ENCODE measurements at places on chromosomes 2 and 18. TPM values are rescaled to one million over a fixed set of nuclear protein-coding genes. Genes with fewer than 3 reads are reported as not detected.

Gene REG3A
- total RNA-seq = 834 TPM

DNA sequence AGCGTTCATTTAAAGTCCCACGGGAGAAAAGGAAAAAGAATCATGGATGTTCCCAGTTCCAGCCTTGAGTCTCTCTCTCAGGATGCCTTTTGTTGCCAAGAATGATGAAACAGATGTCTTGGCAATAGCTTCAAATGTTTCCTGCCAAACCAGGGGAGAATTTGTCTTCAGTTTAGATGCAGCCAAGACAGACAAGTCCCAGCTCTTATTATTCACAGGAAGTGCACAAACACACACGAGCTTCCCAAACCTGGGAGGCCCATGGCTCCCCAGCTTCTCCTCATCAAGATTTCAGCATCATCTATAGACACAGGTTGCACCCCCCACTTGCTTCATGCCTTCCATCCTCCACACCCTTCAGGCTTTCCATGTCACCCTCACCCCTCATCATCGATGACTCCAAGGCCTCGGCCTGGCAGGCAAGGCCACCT lies 45.9 kb downstream of the HS1BP3 start:
- H3K36me3 ChIP-seq = no peaks in the 10 kb centered on the region
- DNase-seq = no peak
- no peak overlapping the region for H3K4me3 ChIP-seq
- no peaks in the 10 kb centered on the region for H3K4me1 ChIP-seq

DNA sequence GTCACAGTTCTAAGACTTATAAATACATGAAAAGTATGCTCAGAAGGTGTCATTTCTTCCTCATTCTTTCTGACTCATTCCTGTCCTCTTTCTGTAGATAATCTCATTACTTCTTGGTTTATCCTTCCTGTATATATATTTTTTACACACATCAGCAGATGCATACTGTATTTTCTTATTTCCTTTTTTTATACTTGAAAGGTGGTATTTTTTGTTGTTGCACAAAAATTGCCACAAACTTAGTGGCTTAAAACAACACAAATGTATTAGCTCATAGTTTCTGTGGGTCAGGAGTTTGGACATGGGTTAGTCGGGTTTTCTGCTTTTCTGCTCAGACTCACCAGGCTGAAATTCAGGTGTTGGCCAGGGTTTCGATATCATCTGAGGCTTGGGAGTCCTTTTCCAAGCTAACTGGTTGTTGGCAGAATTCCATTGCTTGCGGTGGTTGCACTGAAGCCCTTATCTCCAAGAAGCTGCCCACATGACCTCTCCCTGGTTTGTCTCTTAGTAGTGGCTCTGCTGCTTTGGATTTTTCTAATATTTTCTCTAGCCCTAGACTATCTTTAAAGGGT lies 162.6 kb downstream of the FMNL2 start:
- H3K4me1 ChIP-seq = no peaks in the 10 kb centered on the region
- H3K27ac ChIP-seq = no peak overlapping the region
- no peak for DNase-seq

DNA sequence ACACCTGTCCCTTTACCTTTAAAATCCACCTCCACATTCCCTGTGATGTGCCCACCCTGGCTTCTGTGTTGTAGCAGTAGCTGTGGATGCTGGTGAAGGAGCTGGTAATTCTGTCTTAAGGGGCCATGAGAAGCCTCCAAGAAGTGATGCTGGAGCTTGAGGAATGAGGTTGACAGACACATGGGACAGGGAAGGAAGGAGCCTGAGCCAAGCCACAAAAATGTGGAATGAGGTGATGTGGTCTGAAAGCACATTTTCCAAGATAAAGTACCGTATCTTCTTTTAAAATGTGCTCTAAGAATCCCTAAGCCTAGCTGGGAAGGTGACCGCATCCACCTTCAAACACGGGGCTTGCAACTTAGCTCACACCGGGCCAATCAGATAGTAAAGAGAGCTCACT lies 31.2 kb downstream of the VWA3B start:
- no peaks in the 10 kb centered on the region for H3K4me1 ChIP-seq
- no peak overlapping the region for H3K27ac ChIP-seq
- H3K4me3 ChIP-seq = no peak overlapping the region
- no peaks in the 10 kb centered on the region for H3K27me3 ChIP-seq
- no peak for DNase-seq

- DNase-seq = no peak
- no peaks in the 10 kb centered on the region for H3K27me3 ChIP-seq
- no peaks in the 10 kb centered on the region for H3K36me3 ChIP-seq
- no peaks in the 10 kb centered on the region for H3K4me1 ChIP-seq
Measured at GRCh38 chr2:214497489-214497888, 86.6 kb downstream of the VWC2L start.

DNA sequence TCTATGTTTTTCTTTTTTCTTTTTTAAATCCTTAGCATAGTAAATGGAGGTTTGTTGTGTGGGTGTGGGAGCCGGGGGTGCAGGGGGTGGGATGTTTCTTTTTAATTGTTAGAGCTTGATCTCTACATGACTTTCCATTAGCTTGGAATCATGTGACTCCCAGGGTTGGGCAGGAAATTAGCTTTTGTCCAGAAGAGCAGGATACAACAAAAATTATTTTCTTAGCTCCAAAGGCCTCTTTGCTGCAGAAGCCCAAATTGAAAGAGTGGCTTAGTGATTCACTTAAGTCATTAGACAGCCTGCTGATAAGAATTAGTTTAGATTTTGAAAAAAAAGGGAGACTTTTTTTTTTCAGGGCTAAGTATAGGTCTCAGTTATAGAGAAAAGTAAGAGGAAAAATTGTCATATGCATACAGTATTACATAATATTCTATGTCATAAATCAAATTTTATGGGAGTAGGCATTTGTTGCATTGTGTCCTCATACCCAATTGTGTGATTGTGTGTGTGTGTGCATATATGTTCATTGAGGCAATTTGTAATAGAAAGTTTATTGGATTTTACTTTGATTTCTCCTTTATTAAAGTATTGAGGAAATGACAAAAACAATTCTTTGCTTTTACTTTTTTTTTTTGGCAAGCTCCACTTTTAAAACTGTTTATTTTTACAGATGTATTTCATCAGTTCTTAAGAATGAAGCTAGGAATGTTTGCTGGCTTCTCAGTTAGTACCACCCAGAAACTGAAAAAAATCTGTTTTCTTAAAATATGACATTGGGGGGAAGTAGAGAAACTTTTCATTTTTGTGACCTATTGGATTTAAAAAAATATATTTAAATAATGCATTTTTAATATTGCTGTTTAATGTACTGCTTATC lies 47.4 kb downstream of the TSPYL6 start:
- no peaks in the 10 kb centered on the region for H3K4me1 ChIP-seq
- H3K4me3 ChIP-seq = no peak overlapping the region
- DNase-seq = no peak
- no peaks in the 10 kb centered on the region for H3K36me3 ChIP-seq

DNA sequence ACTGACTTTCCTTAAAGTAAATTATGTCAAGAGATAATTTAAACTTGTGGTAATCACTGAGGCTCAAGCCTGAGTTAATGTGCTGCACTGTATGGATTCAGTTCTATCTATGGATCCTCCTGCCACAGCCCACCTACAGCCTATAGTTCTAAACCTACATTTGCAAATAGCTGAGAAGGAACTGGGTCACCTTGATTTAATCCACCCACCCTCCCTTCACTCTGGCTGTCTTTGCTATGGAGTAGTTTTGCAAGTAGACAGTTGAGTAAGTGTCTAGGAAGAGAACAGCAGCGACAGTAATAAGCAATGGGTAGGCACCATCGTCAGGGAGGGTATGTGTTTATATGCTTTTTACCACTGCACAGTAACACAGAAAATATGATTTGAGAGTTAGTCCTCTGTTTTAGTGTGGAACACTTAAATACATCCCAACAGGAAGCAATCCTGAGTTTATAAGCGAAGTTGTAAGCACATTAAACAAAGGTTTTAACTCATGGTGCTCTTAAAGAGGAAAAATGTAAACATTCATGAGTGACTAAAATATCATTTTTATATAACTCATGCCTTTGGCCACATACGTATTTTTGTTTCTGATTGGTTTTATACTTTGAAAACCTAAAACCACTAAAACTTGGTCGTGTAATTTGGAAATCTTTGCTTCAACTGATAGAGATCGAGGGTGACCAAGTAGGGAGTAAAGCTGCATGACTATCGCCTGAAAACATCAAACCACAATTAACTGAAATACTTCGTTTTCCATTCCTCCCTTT lies 36.3 kb upstream of the CHRNA1 start:
- H3K36me3 ChIP-seq = no peaks in the 10 kb centered on the region
- no peak for DNase-seq
- H3K27ac ChIP-seq = no peak overlapping the region
- H3K4me3 ChIP-seq = no peak overlapping the region
- H3K4me1 ChIP-seq = no peaks in the 10 kb centered on the region
- H3K27me3 ChIP-seq = no peaks in the 10 kb centered on the region

DNA sequence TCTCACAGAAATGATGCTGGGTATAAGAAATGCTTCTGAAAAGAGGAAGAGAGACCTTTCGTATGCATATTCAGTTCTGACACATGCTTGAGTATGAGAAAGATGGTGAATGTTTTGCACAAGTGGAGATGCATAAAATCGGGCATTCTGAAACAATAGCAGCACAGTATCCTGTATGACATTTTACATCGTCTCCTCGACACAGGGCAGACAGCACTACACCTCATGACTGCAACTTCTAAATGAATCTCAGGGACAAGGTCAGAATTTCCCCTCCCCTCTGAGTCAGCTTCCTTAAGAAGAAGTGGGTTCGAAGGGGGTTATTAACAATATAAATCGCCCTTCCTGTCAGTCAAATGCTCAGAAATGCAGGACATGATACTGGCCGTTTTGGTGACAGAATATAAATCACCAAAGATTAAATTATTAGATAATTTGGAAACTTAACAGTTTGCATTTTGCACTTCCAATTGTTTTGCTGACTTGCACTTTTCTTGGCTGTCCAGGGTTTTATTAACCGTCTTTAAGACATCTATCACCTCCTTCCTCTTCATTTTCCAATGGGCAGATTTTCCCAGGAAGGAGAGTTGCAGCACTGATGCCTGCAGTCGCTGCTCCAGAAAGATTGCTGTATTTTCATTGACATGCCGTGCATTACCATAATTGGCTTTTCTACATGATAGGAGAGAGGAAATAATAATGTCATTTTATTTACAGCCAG lies 57.2 kb downstream of the TSHZ1 start:
- H3K36me3 ChIP-seq = no peaks in the 10 kb centered on the region
- DNase-seq = no peak
- H3K27me3 ChIP-seq = no peaks in the 10 kb centered on the region
- peaks cover 5% of the 10 kb centered on the region for H3K4me1 ChIP-seq
- H3K4me3 ChIP-seq = no peak overlapping the region

- H3K36me3 ChIP-seq = no peaks in the 10 kb centered on the region
- no peaks in the 10 kb centered on the region for H3K27me3 ChIP-seq
- H3K4me3 ChIP-seq = no peak overlapping the region
- no peak for DNase-seq
- no peak overlapping the region for H3K27ac ChIP-seq
Measured at GRCh38 chr2:5145801-5146200, 546.4 kb upstream of the SOX11 start.

Measured in Peyer's patch (tissue), 4 donors.